SJSA1 (cell line): ENCODE measurements at places on chromosomes 12 and 14.
A peak's percentile ranks its signal among the peaks of the same experiment; 100 is the strongest.

- DNase-seq: no peak
Measured at GRCh38 chr12:1797011-1797901, 23.1 kb upstream of the LRTM2 start.

- no peak for DNase-seq
Measured at GRCh38 chr14:22798528-22798927, 16.7 kb downstream of the SLC7A7 start.

DNA sequence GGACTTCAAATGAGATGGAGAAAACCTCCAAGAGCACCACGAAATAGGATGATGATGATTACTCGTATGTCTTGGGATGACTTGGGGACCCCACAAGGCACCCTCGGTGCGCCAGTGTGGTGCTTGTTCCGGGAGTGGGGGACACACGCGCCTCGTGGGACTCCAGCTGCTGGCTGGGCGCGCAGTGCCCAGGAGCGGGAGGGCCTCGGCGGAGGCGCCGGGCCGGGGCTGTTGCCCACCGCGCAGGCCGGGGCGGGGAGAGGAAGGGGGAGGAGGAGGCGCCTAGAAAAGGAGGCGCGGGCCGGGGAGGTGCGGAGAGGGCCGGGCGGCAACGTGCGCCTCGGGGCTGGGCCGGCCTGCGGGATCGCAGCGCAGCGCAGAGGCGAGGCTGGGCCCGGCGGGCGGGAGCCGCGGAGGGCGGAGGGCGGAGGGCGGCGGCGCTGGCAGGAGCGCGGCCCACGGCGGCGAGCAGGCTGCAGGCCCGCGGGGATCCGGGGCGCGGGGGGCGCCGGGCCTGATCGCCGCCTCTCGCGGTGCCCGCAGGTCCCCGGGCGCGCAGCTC, at the start of gene RFLNA:
TSS of gene RFLNA (plus strand) at position 314 of the 562 bp plus-strand sequence. CDS start 337 bp downstream, outside the sequence.
- no peak for DNase-seq

- peak; percentile 86 for DNase-seq
Measured at GRCh38 chr14:51442513-51443175, 202.6 kb downstream of the TMX1 start.

GRCh38 chr12:130719263-130719859, 3.3 kb upstream of the RIMBP2 start:
- no peak for DNase-seq

GRCh38 chr14:44803239-44803905, 158.4 kb downstream of the KLHL28 start:
- no peak for DNase-seq

GRCh38 chr14:90191585-90191984, 64.8 kb upstream of the PSMC1 start:
- no peak for DNase-seq

GRCh38 chr12:7557227-7557626, 53.6 kb upstream of the CD163 start:
- no peak for DNase-seq

DNA sequence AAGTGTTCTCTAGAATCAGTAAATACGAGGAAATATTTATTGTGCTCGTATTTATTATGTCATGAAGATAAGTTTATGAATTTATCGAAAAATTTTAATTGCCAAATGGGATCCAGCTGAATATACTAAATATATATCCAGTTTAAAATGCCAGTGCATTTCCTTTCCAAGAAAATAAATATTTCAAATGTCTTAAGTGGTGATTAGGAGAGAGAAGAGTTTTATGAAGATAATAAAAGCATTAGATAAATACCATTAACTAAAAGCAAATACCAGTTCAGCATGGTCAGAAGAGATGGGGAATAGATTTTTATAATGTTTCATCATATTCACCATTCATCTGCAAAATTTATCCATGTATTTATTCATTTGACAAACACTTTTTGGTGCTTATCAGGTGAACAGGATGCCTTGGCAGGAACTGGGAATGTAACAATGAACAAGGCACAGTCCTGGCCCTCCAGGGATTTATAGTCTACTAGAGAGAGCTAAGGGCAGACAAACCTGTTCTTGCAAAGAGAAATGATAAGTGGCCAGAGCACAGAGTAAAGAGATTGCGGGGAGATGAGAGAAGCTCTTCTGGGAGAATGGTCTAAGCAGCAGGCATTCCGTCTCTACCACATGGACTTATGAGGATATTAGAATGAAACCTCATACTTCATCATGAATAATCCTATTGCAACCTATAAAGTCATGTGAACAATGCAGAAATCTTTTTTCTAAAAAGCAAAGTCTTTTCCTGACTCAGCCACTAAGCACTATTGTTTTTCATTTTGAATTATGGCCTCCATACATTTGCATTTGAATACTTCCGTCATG, 143.7 kb upstream of the ABCD2 start:
- no peak for DNase-seq

DNA sequence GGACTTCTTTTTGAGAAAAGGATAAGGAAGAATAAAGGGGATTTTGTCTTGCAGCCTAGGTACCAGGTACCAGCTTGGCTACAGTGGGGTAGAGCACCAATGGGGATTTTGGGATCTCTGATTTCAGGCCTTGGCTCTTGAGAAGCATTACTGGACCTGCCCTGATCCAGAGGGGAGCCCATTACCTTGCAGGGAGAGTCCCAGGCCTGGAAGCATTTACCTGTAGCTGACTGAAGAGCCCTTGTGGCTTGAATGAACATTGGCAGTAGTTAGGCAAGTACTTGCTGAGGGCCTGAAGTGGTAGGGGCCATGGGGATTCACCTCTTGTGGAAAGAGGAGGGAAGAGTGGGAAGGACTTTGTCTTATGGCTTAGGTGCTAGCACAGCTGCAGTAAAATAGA, 308.2 kb upstream of the FBXO33 start:
- DNase-seq: no peak

DNA sequence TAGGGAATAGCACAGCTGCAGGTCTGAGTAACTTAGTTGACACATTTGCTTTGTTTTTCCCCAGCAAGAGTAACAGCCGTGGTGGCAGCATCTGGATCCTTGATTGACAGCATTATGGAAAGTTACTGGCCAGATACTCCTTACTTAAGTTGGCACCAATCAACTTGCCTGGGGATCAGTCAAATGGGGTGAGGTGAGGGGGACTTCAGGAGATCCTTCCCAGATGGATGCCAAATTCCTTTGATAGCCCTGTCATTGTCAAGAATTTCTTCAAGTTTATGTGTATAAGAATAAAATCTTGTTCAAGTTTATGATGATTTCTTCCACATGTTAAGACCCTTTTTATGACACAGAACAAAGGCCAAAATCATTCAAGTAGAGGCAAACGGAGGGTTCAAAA, 618.4 kb downstream of the SLC6A15 start:
- DNase-seq: no peak

GRCh38 chr14:23409966-23410635, 2.0 kb upstream of the MYH6 start:
- no peak for DNase-seq

GRCh38 chr12:68180792-68181744, 21.5 kb upstream of the IFNG start:
- no peak for DNase-seq

DNA sequence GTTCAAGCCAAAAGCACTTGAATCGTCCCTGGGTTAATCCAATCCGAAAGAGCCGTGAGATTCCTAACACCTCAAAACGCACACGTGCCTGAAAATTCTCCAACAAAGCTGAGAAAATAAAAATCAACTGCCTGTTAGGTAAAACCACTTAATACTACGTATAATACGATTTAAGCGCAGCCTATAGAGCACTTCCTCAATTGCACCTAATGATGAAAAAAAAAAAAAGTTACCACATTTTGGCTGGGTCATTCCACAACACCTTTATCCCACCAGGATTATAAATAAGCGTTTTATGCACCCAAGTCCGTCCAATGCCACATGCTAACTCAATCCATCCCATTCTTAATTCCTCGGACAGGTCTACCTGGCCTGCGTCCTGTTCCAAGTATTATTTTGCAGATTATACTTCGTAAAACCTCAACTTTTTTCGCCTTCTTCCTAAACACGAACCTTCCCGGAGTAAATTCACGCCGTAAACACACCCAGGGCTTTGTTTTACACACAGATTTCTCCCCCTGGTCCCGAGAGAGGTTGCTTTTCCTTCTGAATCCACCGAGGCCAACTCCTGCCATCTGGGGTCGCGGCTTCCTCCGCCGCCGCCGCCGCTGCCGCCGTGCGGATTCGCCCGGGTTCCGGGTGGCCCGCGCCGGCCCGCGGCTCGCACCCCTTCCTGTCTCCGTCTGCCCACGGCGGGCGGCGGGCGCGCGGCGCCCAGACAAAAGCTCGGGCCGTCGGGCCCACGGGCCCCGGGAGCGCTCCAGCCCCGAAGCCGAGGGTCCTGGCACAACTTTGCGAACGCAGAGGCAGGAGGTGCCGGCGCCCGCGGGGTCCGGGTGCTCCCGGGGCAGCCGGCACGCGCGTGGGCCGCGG, 66.2 kb downstream of the RNF34 start:
- DNase-seq: no peak

DNA sequence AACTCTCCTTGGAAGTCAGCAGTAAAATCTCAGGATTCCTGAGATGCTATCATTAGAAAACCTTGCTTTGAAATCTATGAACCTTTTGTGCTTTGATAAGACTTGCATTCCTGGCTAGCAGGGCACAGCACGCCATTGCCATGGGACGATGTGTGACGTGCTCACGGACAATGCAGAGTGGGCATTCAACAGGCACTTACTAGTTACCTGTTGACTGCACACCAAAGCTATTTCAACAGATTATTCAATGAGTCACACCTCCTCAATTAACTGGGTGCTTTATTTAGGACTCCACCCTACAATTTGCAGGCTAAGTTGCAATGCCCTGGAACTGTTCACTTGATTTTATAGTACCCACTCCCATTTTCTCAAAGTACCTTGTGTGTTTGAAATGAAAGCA, 11.3 kb downstream of the NOS1 start:
- DNase-seq: no peak

DNA sequence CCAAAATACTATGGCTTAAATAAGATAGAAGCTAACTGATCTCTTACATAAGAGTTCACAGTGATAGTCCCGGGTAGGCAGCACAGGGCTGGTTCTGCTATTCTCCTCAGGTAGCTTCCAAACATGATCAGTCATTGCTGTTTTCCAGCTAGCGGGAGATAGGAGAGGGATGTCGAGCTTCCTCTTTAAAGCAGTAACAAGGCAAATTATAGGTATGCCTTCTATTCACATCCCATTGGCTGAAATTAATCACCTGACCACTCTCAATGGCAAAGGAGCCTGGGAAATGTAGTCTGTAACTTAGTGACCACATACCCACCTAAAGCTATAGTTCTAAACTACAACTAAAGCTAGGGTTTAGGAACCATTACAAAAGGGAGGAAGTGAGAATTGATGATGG, 34.5 kb upstream of the VRK1 start:
- no peak for DNase-seq

- no peak for DNase-seq
Measured at GRCh38 chr12:19190292-19191031, 60.9 kb downstream of the PLEKHA5 start.

GRCh38 chr12:113587720-113588119, 116.0 kb upstream of the LHX5 start:
- no peak for DNase-seq

- no peak for DNase-seq
Measured at GRCh38 chr12:67152451-67152850, 116.7 kb upstream of the CAND1 start.

GRCh38 chr12:124779161-124780141, 84.2 kb downstream of the SCARB1 start:
- DNase-seq: no peak

DNA sequence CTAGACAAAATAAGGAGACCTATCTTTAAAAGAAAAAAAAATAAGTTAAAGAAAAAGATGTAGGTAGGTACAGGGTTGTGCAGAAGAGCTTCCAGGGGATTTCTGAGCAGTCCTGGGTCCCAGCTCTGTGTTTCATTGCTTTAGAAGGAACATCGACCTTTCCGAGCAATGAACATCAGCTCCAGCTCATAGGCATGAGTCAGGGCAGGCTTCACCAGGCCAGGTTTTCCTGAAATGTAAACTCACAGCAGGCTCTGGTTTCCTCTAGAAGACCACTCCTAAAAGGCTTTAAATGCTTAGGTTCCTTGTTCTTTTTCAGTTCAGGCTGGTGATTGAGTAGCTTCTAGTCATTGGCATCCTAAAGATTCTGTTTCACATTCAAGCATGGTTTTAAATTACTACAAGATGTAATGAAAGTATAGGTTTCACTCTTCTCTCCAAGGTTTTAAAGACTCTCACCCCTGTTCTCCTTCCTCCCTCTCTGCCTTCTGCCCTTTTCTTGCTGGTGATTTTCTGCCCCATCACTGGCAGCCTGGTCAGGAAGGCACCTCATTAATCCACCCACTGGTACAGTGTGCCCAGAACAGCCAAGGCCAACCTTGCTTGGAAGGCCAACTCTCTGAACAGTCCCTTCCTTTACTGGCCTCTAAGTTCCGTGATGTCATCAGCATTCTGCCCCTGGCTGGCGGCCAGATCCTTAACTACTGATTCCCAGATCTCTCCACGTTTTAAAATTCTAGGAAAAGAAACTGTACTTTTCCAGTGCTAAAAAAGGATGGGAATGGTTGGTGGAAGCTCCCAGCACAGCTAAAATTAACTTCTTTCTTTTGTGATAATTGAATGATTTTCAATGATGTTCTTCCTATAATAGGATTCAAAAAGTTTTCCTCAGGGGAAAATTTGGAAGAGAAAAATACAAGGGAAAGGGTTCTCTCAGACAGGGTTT, 109.4 kb upstream of the HIF1A start:
- no peak for DNase-seq

DNA sequence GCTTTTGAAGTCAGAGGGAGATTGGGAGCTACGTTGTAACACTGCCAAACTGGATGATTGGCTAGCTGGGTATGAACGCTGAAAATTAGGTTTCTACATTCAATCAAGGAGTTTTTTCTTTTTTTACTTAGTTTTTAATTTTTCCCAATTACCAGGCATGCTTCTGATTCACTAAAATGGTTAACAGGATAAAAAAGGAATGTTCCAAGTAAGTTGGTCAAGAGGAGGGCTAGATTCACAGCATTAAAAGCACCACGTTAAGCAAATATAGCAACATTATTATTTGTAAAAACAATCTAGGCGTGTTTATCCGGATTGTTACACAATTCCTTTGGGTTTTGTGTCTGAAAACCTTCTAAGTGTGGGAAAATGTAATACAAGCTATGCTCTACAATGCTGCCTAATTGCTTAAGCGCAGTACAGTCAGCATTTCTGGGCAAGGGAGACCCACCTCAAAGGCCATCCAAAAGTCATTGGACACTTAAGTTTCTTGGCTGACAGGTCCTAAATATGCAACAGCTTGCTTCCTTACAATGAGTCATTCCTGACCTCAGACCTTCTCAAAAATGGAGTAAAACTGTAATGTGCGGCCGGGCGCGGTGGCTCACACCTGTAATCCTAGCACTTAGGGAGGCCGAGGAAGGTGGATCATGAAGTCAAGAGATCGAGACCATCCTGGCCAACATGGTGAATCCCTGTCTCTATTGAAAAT, 1.2 kb downstream of the RPLP0 start:
- peak; percentile 31 for DNase-seq

DNA sequence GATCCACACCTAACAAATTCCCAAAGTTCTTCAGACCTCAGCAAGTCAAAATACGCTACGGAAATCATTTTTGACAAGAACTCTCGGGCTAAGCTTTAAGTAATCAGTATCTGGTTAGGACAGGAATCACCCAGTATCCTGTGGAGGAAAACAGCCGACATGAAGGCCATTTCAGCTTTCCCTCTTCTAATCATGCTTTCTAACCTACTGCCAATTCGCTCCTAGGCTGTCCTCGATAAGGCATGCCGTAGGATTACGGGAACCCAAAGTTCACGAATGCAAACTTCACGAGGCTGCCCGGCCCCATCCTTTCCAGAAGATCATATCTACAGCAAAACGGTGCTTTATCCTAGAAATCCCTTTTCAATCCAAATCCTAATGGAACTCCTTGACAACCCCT, 81.8 kb upstream of the PTPRB start:
- no peak for DNase-seq
